Breast epithelium (tissue), 4 donors: ENCODE measurements at places on chromosomes 1 and 21. TPM values are rescaled to one million over a fixed set of nuclear protein-coding genes. Genes with fewer than 3 reads are reported as not detected.

The NKAIN1 gene
- total RNA-seq: 0.16 TPM

The CCDC185 gene
- not detected for total RNA-seq

The NPPB gene
- not detected for total RNA-seq

GRCh38 chr1:247297263-247298123 is 34.2 kb downstream of the ZNF496 start:
- no peaks in the 10 kb centered on the region for H3K27me3 ChIP-seq
- DNase-seq: no peak
- H3K27ac ChIP-seq: no peak overlapping the region
- H3K4me1 ChIP-seq: no peaks in the 10 kb centered on the region
- no peaks in the 10 kb centered on the region for H3K36me3 ChIP-seq
- no peak overlapping the region for H3K4me3 ChIP-seq

GRCh38 chr1:246067432-246068216 is 439.5 kb downstream of the SMYD3 start:
- no peak overlapping the region for H3K27ac ChIP-seq
- no peak overlapping the region for H3K4me3 ChIP-seq
- H3K4me1 ChIP-seq: no peaks in the 10 kb centered on the region
- no peaks in the 10 kb centered on the region for H3K36me3 ChIP-seq

DNA sequence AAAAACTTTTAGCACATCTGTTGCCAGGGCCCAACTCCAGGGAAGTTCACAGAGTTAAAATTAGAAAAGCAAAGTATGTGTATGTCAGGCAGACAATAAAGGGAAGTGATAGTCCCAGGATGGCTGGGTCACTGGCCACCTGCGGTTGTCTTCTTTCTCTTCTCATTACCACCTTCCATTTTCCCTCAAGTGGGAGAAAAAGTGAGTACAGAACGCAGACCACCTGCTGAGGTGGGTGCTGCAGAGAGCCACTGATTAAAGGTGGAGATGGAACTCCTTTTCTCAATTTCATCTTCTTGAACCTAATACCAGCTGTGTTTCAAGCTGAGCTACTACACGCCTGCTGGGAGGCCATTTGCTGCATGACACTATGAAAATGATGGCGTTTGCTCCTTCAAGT is 88.8 kb upstream of the PDE4B start:
- DNase-seq: no peak
- H3K36me3 ChIP-seq: no peaks in the 10 kb centered on the region
- H3K4me1 ChIP-seq: no peaks in the 10 kb centered on the region
- H3K4me3 ChIP-seq: no peak overlapping the region
- no peak overlapping the region for H3K27ac ChIP-seq

DNA sequence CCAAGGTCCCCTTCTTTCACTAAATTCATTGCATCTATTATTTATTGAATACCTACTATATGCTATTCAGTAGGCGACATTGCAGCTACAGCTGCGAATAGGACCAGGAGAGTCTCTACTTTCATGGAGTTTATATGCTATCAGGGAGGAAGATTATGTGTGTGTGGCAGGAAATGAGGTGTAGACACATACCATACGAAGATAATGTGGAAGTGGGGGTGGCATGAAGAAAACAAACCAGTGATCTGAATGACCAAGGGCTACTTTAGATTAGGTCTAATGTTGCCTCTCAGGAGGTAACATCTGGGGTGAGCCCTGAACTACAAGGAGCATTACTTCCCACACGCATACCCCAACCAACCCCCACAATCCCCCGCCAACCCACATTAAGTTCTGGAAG is 1.0 kb upstream of the PPIH start:
- no peak for DNase-seq
- H3K4me1 ChIP-seq: no peaks in the 10 kb centered on the region
- H3K36me3 ChIP-seq: no peaks in the 10 kb centered on the region
- no peak overlapping the region for H3K27ac ChIP-seq
- peak overlapping the region; percentile 77 for H3K4me3 ChIP-seq

GRCh38 chr21:38951095-38951730 is 145.5 kb downstream of the ETS2 start:
- H3K4me1 ChIP-seq: no peaks in the 10 kb centered on the region
- no peaks in the 10 kb centered on the region for H3K27me3 ChIP-seq
- H3K4me3 ChIP-seq: no peak overlapping the region
- DNase-seq: no peak
